Hematopoietic multipotent progenitor cell treated with erythropoietin and hydrocortisone succinate and interleukin-3 and kit ligand, for 15 days (in vitro differentiated cells): ENCODE measurements at places on chromosomes 4 and X.
A peak's percentile ranks its signal among the peaks of the same experiment; 100 is the strongest.

DNA sequence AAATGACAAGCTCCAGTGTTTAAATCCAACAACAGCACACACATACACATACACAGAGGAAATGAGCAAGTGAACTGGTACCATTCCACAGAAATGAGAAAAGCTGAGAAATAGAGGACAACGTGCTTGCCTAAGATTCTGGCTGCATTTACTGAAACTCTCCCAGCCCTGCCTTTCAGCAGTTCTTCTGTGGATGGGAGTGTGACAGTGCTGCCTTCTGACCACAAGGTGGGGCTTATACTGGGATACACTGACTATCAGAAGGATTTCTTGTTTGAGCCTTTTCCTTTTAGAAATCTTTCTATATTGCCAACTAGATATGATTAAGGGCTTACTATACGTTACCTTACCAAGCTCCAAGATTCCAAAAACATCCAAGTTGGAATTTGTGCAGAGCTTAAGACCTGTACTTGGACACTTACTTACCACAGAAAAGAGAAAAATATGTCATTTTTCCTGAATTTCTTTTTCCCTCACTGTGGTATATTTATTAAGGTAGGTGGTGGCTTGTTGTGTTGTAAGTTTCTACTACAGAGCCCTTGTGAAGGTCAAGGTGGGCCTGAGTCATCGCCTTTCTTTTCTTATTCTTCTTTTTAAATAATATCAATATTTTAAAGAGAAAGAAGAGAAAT lies 10.7 kb upstream of the CXCL8 start:
- DNase-seq = no peak

DNA sequence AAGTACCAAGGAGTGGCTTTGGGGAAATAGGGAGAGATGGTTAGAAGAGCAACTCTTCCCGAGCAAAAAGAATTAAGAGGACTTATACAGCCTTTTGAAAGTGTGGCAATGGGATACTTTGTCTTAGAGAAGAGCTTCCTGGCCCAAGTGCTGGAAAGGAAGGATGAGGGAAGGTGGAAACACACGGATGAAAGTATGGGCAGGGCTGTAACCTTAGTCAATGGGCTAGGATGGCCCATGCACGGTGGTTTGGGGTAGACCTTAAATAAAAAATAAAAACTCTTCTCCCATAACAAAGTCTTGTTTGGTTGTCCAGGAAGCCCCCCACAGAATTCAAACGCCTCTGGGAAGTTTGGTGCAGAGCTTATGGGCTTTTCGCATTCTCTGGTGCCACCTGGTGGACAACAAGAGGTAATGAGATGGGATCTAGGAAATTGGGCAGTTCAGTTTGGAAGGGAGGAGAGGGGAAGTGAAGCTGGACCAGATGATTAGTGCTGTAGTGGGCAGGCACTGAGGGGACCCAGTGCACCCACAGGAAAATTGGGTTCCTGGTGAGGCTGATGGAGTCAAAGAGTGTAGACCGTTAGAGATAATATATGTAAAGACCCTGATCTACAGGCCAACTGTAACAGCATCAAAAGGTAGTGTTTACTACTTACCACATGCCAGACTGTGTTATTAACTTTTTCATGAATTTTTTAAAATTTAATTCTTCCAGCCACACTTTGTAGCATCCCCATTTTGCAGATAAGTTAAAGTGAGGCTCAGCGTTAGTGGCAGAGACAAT lies 13.8 kb upstream of the ENOX2 start:
- peak; percentile 49 for DNase-seq

DNA sequence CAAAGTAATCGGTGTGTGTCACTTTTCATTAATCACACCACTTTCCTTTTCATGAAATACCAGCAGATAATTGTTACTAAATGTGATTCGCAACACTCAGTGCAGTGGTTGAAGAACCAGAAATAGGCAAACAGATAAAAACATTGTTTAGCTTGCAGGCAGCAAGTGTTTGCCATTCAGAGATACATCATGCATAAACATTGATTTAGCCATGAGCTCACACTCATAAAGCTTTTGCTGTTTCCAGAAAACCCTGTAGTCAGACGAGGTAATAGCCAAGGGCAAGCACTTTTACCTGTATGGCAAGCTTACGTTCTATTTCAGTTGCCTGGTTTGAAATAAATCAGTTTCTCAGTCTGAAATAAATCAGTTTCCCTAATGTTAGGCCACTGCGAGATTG lies 542.0 kb upstream of the TENM3 start:
- no peak for DNase-seq

GRCh38 chr4:7156761-7157488 lies 35.4 kb upstream of the SORCS2 start:
- DNase-seq = no peak

- DNase-seq = no peak
These were observed 10.1 kb downstream of the OTOP1 start for GRCh38 chr4:4216648-4217047.

- no peak for DNase-seq
These were observed 330.4 kb upstream of the NWD2 start for GRCh38 chr4:36914106-36914505.

- DNase-seq = no peak
These were observed 102.9 kb upstream of the PAQR3 start for GRCh38 chr4:79042079-79042674.

DNA sequence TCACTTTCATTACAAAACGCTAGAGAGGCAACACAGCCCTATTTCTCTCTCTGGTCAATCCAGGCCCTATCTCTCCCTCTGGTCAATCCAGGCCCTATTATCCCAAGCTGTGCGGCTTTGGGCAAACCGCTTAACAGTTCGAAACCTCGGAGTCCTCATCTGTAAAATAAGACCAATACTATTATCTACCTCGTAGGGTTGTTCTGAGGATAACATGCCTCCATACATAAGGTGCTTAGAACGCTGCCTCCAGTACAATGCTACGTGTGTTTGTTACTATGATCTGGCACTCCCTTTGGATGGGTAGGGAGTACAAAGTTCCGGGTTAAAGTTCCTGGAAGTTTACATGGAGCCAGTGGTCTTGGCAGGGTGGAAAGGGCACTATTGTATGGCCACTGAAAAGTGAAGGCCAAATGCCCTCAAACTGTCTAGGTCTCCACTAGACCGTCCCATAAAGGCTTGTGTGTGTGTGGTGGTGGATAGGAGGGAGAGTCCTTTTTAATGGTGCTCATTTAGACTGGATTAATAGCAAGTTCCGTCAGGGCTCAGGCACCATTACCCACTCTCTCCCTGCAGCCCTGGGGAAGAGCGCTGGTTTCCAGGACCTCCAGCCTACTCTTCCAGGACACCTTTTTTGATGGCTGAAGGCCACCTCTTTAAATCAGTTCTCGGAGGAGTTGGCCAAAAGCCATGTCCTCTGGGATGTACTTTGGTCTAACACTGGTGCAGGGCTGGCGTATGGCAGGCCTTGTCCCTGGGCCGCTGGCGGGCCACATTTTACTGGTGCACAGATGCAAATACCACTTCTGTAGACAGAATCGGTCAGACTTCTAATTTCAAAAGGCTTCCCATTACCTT lies 75.6 kb upstream of the BCOR start:
- no peak for DNase-seq

GRCh38 chr4:34419871-34420270 lies 1824.4 kb downstream of the ARAP2 start:
- no peak for DNase-seq

GRCh38 chr4:46445710-46446314 lies 55.9 kb upstream of the GABRA2 start:
- no peak for DNase-seq

DNA sequence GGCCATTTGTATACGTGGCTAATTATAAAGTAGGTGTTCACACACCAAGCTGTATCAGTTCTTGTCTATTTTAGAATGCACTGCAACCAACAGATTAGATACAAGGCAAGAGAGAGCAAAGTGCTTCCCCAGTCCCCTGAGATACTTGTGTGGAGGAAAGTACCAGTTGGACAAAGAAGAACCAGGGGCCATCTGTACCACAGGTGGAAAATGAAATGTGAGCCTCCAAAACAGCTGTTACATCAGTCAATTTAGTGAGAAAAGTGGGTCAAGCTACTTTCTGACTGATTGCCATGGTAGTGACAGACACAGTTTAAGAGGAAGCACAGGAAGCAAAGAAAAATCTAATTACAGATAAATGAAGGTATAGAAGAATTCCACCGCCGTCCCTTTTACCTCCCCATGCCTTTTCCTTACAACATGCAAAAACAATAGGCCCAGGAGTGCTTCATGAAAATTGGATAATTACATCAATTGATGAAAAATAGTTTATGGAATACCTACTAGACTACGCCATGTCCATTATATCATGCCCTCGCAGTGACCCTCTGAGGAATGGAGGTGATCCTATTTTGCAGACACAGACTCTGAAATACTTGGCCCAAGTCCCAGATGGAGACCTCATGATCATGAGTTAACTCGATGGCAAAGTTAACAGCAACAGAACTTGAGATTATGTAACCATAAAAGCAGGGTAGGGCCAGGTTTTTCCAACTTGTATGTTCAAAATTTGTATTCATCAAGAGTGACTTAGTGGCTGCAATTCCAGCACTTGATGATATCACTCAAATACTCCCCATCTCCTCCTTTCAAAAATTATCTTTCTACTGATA lies 15.8 kb downstream of the SMPX start:
- DNase-seq = no peak

GRCh38 chrX:150868625-150869024 lies 29.8 kb downstream of the CD99L2 start:
- DNase-seq = no peak

DNA sequence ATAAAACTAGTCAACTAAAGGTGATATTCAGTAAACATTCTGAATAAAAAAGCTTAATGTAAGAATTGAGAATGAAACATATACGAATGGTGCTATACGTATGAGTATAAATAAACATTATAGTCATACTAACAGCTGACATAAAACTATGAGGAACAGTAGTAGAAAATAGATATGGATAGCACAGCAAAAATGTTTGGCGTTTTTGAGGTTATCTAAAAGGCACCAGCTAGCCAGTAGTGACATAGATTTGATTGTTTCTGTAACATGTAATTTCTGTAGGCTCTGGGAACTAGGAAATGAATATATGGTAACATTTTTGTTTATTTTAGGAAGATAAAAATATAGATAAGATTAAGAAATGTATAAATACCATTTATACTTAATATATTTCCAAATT lies 69.3 kb downstream of the SNX25 start:
- no peak for DNase-seq

GRCh38 chrX:29478336-29479069 lies 736.9 kb upstream of the MAGEB2 start:
- no peak for DNase-seq

DNA sequence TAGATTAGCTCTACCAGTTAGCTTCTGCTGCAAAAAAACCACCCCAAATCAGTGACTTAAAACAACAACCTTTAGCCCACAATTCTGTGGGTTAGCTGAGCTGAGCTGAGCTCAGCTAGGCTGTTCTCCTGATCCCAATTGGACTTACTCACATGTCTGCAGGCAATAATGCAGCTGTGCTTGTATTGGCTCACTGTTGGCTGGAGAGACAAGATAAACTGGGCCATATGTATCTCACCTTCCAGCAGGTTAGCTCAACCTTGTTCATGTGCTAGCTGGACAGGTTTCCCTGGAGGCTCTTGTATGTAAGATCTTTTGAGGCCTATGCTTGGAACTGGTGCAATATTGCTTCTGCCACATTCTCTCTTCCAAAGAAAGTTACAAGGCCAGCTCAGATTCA lies 261.5 kb upstream of the ADGRL3 start:
- no peak for DNase-seq

DNA sequence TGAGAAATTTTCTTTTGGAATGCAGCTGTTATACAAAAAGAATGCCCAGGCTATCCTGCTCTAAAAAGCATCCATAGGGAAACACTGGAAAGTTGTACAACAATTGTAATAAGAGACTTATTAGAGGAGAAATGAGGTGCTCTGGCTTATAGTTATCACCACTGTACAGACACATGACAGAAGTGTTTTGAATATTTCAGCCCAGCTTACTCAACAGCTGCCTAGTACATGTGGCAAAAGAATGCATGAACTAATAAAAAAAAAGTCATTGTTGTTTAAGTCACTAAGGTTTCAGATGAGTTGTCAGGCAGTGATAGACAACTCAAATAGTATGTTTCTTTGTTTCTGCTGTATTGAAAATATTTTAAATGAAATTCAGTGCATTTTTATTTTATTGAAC lies 307.7 kb downstream of the GPM6A start:
- no peak for DNase-seq

- peak; percentile 2 for DNase-seq
These were observed 722 bp upstream of the EFHC2 start for GRCh38 chrX:44344194-44344593.

- peak; percentile 82 for DNase-seq
These were observed 1.9 kb downstream of the UBE2K start for GRCh38 chr4:39699687-39700409.

DNA sequence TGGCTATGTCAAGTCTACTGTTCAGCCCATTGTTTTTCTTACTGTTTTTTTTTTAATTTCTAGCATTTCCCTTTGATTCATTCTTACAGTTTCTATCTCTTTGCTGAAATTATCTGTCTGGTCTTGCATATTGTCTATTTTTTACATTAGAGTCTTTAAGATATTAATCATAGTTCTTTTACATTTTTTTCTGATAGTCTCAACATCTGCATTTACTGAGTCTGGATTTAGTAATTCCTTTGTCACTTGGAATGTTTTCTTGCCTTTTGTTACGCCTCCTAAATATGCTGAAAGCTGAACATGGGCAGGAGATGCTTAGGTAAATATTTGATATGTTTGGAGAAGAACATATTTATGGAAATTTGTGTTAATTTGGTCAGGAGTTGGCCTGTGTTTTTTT lies 10.4 kb downstream of the JADE3 start:
- DNase-seq = no peak

DNA sequence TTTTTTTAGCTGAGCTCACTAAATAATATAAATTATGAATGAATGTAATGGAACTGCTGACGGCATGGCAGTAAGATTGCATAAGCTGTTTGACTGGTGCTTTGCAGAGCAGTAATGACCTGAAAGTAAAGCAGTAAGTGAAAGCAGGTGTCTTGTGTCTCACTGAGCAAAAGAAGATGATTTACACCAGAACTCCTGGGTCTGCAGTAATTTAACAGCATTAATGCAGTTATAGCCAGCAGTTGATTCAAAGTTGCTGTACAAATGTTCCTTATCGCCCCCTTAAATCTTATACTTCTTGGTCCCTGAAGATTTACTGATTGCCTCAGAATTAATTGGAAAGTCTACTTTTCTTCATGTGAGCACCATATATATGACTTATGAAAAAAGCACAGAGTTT lies 187.7 kb downstream of the DCTD start:
- DNase-seq = no peak

- DNase-seq = no peak
These were observed 147.7 kb downstream of the GASK1B start for GRCh38 chr4:158025131-158025530.
